NCI-H460 (cell line): ENCODE measurements at places on chromosomes 5 and 9.
A peak's percentile ranks its signal among the peaks of the same experiment; 100 is the strongest.

DNA sequence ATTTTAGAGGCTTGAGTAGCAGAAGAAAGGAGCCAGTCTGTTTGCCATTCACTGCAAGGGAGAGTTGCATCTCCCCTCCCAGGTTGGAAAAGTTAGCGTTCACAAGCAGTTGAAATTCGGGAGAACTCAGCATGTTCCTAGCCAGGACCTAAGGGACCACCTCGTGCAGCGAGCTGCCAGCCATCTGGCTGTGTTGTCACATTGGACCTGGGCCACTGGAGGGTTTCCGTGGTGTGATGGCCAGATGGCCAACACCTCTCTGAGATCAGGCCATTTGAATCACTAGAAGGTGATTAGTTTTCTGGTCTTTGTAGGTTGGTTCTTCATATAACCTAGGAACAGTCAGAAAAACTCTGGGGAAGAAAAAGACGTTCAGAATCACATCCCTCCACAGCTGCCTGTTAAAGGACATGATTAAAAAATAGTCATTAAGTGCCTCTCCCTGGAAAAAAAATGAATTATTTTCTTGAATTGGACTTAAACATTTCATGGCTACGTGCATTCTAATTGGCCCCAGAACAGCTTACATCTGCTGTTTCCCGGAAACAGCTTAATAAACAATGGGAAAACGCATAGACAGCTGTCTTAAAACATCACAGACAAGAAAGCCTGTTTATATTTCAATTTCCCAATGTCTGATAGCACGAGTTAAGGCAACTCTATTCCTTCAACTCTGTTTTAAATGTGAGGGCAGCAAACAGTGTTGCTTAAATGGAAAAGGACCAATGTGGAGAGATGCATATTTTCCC is 303.9 kb downstream of the TENT4A start:
- no peak for DNase-seq

GRCh38 chr5:16603295-16603694 is 13.5 kb downstream of the RETREG1 start:
- no peak for DNase-seq

GRCh38 chr9:129737479-129738274 is 15.2 kb downstream of the PTGES start:
- DNase-seq: peak; percentile 79

DNA sequence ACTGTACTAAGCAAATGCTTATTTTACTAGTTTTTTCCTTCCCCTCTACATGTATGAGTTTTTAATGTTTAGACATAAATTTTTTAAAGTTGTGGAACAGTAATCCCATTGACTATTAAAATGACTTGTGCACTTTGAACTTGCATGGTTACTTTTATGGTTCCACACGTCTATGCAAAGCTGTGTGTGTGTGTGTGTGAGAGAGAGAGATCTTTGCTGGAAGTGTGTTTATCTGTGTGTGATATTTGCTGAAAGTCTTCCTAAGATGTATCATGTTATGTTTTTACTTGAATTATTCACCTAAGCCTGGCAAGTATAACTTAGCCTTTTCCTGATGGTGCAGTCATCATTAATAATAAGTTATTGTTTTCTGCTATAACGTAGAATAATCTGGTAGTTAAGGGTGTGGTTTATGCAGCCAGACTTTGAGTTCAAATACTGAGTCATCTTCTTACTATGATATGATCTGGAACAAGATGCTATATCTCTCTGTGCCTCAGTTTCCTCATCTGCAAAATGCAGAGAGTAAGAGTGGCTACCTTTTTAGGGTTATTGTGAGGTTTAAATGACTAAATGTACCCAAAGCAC is 138.6 kb downstream of the SMARCA2 start:
- no peak for DNase-seq

- no peak for DNase-seq
Observed at GRCh38 chr9:134040781-134041648, 15.7 kb downstream of the BRD3OS start.

GRCh38 chr5:123209502-123210027 is 120.5 kb downstream of the PRDM6 start:
- peak; percentile 79 for DNase-seq

GRCh38 chr5:61200582-61201155 is 38.4 kb upstream of the SMIM15 start:
- DNase-seq: no peak

DNA sequence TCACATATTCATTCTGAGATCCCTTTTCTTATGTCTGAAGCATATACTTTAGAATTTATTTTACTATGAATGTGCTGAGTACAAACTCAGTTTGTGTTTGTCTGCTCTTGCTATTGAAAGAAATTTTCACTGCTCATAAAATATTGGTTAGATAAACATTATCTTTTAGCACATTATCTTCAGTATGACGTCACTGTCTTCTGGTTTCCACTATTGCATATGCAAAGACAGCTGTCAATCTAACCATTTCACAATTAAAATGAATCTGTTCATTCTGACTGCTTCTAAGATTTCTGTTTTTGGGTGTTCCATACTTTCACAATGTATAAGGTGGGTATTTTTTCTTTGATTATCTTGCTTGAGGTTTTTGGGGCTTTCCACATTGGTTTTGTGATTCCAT is 526.2 kb upstream of the CDH6 start:
- DNase-seq: no peak
